ENCODE measurements at places on chromosomes 2 and 18.

GRCh38 chr2:232236200-232236599 lies 142.4 kb upstream of the ALPP start:
- no peak for DNase-seq

- no peak for DNase-seq
Observed at GRCh38 chr18:42196651-42197050, 241.6 kb downstream of the PIK3C3 start.

- no peak for DNase-seq
Observed at GRCh38 chr18:7844418-7844817, 277.3 kb downstream of the PTPRM start.

DNA sequence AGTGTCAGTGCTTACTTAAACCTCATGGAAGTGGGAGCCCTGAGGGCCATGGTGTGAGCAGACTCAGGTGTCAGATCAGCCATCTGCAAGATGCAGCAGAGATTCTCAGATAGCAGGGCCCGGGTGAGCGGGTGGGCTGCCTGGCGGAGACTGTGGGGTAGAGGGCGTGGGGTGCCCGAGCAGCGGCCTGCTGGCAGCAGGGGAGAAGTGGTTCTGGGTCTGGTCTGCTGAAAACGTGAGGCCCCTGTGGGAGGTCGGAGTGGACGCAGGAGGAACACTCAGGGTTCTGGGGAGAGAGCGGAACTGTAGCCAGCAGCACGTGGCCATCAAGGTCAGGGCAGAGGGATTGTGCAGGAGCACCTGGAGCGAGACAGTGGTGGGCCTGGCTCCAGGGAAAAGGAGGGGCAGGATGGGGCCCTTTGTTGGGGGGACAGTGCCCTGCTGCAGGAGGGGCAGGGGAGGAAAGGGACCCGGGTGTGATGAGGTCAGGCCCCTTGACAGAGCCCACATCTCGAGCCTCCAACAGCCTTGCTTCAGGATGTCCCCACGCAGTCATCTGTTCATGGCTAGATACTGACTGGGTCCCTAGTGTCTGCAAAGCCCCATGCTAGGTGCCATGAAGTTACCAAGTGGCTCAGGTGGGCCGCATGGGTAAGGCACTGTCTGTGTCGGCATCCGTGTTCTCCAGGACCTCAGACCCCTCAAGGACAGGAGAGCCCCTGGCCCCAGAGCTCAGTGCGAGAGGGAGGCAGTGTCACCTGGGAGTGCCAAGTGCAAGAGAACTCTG lies 2.7 kb upstream of the ESPNL start:
- DNase-seq: no peak

DNA sequence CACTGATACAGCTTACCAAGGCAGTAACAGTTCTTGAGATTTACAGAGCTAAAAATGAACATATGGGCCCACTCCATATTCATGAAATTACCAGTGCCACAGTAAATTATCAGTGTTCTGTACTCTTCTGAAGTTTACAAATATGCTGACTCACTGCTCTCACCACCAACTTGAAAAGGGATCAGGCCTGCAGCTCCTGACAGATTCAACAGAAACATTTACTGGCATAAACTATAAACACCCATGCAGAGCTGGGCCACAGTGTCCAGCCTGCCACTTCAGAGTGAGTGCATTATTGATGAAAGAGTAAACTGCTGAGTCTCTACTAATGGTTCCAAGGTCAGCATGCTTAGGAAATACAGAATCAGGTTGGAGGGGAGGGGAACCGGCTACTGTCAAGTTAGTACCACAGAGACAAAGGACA lies 83.1 kb downstream of the FARSB start:
- no peak for DNase-seq

- DNase-seq: no peak
Observed at GRCh38 chr2:58629545-58630119, 388.5 kb upstream of the FANCL start.

DNA sequence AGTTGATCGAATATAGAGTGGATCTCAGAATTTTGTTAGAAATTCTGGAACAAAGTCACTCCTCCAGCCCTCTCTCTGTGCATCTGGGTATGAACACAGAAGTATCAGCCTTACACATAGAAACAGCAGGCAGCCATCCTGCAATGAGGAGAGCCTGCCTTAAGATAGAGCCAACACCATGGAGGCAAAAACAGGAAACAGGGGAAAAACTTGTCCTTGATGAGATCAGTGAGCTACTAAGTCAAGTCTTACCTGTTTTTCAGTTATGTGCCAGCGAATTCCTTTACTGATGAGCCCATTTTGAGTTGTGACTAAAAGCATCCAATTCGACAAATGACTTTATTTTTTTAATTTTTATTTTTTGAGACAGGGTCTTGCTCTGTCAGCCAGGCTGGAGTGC lies 26.6 kb upstream of the MREG start:
- DNase-seq: no peak

GRCh38 chr18:73793386-73793785 lies 354.2 kb downstream of the FBXO15 start:
- DNase-seq: no peak

DNA sequence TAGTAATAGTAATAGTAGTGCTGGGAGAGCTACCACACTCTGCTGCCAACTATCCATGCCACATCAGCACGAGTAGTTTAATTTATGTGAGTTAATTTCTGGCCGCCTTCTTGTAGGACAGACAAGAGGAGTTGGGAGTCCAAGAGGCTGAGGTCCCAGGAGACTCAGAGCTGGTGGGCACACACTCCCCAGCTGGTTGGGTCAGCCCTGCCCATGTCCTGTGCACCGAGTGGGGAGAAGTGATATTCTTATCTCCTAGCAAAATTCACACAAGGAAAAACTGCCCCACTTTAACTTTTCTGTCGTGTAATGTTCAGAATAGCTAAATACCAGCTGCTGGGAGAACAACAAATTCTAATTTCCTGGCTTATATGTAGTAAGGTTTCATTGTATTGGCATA lies 15.2 kb upstream of the MAP4K4 start:
- no peak for DNase-seq

GRCh38 chr2:105775809-105776559 lies 31.3 kb downstream of the NCK2 start:
- no peak for DNase-seq

DNA sequence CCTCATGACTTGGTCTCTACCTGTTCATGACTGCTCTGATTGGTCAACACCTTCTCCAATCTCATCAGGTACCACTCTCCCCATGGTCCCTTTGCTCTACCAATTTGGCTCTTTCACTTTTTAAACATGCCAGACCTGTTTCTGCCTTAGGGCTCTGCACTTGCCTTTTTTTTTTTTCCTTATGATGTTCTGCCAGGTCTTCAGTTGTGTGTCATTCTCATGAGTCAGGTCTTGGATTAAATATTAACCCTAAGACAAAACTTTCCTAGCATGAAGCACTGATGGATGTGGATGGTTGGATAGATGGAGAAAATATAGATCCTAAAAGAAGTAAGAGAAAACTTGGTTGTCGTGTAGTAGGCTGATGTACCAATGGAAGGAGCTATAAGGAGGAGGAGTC lies 219.3 kb downstream of the TTC32 start:
- no peak for DNase-seq

GRCh38 chr2:143150287-143150686 lies 21.1 kb downstream of the ARHGAP15 start:
- peak; percentile 80 for DNase-seq

- no peak for DNase-seq
Observed at GRCh38 chr2:8794923-8795825, 42.2 kb downstream of the KIDINS220 start.

- no peak for DNase-seq
Observed at GRCh38 chr2:77813599-77813998, 291.4 kb upstream of the LRRTM4 start.

DNA sequence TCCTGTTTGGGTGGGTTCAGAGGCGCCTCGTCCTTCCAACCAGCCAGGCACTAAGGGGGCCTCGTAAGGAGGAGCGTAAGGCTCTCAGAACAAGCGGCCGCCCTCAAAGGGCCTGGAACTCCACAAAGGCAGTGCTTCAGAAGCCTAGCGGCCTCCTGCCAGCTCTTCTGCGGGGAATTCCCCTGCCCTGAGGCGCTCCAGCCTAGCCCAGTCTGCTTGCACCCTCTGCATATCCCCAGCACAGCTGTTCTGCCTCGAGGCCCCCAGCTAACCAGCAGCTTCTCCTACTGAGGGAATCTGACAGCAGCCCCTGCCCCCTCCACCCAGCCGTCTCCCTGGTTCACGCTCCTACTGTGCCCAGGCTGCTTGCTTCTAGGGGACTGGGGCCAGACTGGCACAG lies 265.9 kb downstream of the TFCP2L1 start:
- no peak for DNase-seq

GRCh38 chr2:103667335-103667884 lies 905.6 kb downstream of the TMEM182 start:
- DNase-seq: no peak

GRCh38 chr2:9974343-9974742 lies 22.9 kb downstream of the GRHL1 start:
- no peak for DNase-seq

GRCh38 chr2:182359990-182360662 lies 66.7 kb downstream of the PDE1A start:
- DNase-seq: no peak

- DNase-seq: no peak
Observed at GRCh38 chr2:217802876-217803652, 199.7 kb downstream of the TNS1 start.

DNA sequence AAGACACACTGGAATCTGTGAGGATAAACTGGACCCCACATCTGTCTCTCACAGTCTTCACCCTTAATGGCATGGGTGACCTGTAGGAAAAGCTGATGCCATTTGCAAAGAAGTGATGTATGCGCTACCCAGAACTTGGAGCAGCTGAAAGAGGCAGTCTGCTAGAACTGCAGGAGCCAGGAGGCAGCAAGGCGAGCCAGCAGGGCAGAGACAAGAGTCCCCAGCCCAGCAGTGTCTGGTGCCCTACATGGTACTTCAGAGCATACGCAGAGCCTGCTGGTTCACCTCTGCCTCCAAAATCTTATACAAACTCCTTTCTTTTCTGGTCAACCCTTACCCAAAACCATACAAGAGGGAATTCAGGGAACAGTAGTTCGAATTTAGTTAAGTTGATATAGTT lies 683.1 kb upstream of the RAB6C start:
- DNase-seq: no peak

DNA sequence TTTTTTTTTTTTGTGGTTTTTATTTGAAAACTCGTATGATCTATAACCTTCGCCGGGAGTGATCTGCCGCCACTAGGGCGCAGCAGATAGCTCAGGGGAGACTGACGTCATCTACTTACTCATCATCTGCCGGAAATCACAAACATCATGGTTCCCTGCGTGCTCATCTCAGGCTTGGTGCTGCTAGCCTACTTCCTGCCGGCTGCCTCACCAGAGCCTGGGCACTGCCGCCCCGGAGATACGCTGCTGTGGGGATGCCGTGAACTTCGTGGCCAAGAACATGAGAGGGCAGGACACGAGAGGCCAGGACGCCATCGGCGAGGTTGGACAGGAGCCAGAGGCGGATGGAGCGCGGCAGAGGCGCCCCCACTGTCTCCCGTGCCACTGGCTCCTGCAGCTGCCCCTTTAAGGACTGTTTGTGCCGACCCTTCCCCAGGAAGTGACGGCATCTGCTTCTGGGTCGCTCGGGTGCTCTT lies 68.8 kb downstream of the DOK6 start:
- peak; percentile 89 for DNase-seq

DNA sequence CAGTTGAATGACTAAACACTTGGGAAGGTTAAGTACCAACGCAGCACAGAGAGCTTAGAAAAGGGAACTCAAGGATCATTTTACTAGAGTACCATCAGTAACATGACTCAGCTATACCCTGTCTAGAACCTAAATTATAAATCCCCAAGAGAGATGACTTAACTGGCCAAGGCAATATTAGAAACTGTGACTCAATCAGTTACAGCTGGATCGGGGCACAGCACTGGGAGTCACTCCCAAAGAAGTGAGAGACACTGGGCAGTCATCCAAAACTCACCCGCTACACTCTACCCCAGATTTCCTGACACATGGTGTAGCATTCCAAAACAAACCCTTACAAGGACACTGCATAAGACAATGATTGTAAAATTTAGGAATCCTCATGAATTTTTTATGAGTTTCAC lies 17.7 kb downstream of the IWS1 start:
- DNase-seq: peak; percentile 83

Data from Karpas-422 (cell line).